ENCODE measurements at places on chromosomes 3 and 15.

DNA sequence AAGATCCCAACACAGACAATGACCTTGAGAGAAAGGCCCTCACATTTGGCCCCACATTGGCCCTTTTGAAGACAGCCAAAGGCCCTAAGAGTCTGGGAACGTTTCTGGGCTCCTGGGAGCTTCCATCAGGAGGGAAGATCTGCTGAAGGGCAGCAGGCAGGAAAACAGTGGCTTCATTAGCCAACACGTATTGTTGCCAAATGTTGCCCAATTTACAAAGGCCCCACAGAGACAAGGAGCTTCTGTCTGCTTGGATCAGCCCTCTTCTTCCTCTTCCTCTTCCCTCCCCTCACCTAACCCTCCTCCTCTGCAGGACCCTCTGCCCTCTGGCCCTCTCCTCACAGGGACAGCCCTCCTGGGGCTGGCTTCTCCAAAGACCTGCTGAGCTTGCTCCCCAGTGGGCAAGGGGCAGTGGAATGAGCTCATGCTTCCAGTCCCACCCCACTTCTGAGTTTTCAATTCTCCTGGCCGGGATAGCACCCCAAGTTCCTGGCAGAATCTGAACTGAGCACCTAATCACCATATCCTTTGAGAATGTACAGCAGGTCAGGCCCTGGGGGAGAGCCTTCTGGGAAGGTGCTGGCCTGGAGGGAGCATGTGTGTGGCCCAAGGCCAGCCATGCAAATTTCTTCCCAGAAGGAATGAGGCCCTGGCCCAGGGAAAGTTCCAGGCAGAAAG lies 5.1 kb upstream of the LTF start:
- no peak for DNase-seq

GRCh38 chr15:90234096-90234988 lies at the start of gene GDPGP1:
TSS of gene GDPGP1 (plus strand) at chr15:90234209. CDS start at chr15:90240909, 6,700 bp downstream.
- DNase-seq, result no peak

- peak; percentile 34 for DNase-seq
These were observed 8.4 kb upstream of the ATR start for GRCh38 chr3:142586803-142587406.

DNA sequence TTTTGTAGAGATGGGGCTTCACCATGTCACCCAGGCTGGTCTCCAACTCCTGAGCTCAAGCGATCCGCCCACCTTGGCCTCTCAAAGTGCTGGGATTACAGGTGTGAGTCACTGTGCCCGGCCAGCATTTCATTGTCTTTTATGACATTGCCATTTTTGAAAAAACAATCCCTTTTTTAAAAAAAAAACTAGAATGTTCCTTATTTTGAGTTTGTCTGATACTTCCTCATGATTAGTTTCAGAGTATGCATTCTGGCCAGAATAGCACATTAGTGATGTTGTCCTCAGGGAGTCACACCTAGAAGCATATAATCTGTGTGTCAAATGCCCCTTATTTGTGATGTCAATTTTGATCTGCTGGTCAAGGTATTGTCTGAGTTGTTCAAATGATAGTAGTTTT lies 21.2 kb upstream of the NMD3 start:
- no peak for DNase-seq

GRCh38 chr3:3631114-3631513 lies 168.1 kb upstream of the LRRN1 start:
- DNase-seq, result no peak

DNA sequence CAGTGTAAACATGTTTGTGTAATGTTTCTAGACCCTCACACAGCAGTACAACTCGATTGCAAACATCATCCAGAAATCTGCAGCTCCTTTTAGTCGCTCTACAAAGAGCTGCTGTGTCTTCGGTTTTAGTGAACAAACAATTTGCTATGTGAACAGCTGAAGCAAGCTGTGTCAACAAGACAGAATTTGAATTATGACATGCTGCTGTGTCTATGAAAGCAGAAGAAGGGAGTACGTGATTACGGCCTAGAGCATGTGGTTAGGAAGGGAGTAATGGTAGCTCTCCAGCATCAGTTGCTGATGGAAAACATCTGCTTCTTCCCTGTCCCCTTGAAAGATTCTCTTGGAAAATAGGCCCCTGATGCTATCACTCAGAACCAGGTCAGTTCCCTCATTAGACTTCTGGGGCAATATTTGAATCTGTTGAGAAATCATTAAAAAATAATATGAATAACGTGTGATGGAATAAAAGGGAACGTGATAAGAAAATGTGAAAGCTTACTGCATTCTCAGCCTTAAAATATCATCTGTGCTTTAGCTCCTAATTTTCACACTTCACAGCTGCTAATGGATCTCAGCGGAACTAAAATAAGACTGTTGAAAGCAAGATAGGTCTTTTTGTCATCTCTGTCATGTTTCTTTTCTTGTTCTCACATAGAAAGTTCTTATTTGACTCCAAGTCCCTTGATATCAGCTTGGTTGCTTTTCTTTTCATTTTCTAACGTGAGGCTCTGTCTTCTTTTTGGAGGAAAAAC lies 891.5 kb downstream of the ROBO2 start:
- DNase-seq, result no peak

Measured in CD4-positive, alpha-beta T cell treated with Interleukin-6 for 4 hours (primary cell).